ENCODE measurements at places on chromosomes 2 and 18. TPM values are rescaled to one million over a fixed set of nuclear protein-coding genes. Genes with fewer than 3 reads are reported as not detected.

DNA sequence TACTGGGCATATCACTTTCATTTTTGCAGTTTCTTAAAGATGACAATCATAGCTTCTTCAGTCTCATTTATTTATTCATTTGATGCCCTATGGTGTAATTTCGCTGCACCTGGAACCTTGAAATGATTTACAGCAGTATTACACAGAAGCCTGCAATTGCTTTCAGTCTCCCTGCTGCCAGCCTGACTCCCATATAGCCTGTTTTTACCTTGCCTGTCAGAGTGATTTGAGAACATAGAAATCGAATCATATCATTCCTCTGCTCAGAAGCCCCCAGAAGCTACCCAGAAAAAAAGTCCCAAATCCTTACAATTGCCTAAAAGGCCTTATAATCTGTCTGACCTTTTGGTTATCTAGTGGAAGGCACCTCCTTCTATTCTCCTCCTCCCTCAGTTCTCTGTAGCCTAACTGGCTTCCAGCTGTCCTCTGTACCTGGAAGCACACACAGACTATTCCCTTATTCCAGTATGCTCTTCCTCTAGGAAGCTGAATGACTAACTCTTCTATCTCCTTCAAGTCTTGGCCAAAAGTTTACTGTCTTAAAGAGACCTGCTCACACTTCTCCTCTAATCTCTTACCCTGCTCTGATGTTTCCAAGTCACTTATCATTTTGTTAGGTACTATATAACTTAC lies 12.6 kb downstream of the SCN3A start:
- no peaks in the 10 kb centered on the region for H3K4me1 ChIP-seq
- H3K27ac ChIP-seq, result no peak overlapping the region
- DNase-seq, result no peak
- no peaks in the 10 kb centered on the region for H3K27me3 ChIP-seq

DNA sequence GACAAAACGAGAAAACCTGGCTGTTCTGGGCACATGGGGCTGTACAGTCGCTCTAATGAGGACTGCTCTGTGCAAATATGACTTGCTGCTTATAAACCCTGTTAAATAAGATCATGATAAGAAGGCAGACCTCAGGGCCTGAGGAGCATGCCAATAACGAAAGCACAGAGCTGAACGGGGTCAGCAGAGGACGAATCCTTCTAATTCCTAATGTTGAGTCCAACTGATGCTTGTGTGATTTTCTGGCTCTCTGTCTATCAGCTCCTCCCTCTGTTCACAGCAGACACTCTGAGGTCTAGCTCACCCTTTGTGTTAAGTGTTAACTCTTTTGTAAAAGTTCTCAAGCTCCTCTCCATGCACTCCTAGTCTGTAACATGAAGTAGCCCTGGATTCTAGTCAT lies 167.2 kb upstream of the REV1 start:
- no peaks in the 10 kb centered on the region for H3K27me3 ChIP-seq
- no peak overlapping the region for H3K27ac ChIP-seq
- H3K4me3 ChIP-seq, result no peak overlapping the region
- no peak for DNase-seq
- H3K4me1 ChIP-seq, result no peaks in the 10 kb centered on the region

DNA sequence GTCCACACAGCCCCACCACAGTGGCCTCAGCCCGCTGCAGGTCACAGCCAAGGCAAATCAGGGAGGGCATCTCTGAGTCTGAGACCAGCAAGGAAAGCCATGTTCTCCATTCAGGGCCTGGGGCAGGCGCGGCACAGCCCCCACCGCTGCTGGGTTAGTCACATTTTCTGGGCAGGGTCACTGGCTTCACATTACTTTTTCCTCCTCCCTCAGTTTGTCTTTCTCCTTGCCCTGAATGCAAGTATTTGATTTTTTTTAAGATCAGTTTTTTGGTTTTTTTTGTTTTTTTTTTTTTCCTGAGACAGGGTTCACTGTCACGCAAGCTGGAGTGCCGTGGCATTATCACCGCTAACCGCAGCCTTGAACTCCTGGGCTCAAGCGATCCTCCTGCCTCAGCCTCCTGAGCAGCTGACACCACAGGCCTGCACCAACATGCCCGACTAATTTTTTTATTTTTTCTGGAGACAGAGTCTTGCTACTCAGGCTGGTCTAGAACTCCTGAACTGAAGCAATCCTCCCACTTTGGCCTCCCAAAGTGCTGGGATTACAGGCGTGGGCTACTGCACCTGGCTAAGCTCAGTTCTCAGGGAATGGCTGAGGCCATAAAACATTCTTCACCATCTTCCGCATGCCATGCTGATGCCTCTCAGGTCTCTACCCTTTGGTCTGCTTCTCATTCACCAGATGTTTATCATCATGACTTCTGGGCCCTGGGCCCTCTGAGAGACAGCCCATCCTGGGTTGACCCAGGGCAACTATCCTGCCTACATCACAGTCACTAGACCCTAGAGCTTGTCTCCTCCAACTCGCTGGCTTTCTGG lies 628 bp upstream of the CAPG start:
- no peaks in the 10 kb centered on the region for H3K27me3 ChIP-seq
- H3K4me1 ChIP-seq, result no peaks in the 10 kb centered on the region
- no peaks in the 10 kb centered on the region for H3K36me3 ChIP-seq
- H3K27ac ChIP-seq, result no peak overlapping the region
- H3K4me3 ChIP-seq, result no peak overlapping the region
- no peak for DNase-seq

DNA sequence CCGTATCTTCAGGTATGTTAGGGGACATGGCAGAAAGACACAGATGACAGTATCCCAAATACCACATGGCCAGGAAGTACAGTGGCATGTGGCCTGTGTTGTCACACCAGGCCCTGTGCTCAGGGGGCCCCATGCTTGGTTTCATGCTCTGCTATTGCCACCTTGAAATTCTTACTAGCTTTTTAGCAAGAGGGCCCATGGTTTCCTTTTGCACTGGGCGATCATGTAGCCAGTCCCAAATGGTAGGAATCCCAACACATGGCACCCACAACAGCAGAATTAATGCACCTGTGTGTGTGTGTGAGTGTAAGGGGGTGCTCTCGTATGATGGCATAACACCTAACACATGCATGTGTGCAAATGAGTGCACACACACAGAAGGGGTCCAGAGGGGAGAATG lies 39.2 kb downstream of the MYO7B start:
- no peak overlapping the region for H3K4me3 ChIP-seq
- H3K36me3 ChIP-seq, result no peaks in the 10 kb centered on the region
- DNase-seq, result no peak
- H3K4me1 ChIP-seq, result no peaks in the 10 kb centered on the region
- no peak overlapping the region for H3K27ac ChIP-seq

- no peaks in the 10 kb centered on the region for H3K36me3 ChIP-seq
- no peaks in the 10 kb centered on the region for H3K27me3 ChIP-seq
- H3K4me3 ChIP-seq, result no peak overlapping the region
- H3K27ac ChIP-seq, result no peak overlapping the region
Measured at GRCh38 chr18:68035774-68036522, 519.4 kb upstream of the DSEL start.

DNA sequence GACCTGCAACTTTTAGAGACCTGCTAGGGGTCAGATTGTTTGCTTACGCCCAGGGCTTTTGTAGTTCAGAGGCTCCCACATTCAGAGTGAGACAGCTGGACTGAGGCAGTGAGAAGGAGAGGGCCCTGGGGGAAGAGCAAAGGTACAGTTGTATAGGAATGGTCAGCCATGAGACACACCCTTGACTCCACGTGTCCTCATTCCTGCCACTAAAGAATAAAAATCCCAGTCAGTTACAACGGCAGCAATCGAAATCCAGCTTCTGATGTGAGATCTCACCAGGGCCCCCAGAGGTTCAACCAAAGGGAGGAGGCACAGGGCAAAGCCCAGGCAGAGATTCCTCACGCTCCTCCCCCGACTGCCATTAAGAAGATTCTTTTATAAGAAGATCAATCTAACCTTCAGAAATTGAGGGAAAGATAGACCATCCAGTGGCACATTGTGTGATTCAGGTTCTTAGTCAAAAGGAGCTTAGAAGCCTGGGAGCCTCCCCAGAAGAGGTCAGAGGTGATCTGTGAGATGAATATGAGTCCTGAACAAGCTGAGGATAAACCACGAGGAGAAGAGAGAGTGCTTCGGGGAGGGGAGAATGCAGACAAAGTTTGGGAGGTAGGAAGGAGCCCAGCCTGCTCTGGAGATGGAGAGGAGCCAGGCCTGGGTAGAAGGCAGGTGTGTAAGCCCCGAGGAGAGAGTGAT lies 317.0 kb downstream of the CYP26B1 start:
- H3K36me3 ChIP-seq, result no peaks in the 10 kb centered on the region
- H3K4me1 ChIP-seq, result no peaks in the 10 kb centered on the region
- H3K27me3 ChIP-seq, result no peaks in the 10 kb centered on the region
- no peak for DNase-seq
- no peak overlapping the region for H3K27ac ChIP-seq

- H3K36me3 ChIP-seq, result peaks cover 49% of the 10 kb centered on the region
- DNase-seq, result no peak
- no peaks in the 10 kb centered on the region for H3K27me3 ChIP-seq
- no peak overlapping the region for H3K4me3 ChIP-seq
- H3K4me1 ChIP-seq, result no peaks in the 10 kb centered on the region
- H3K27ac ChIP-seq, result no peak overlapping the region
Measured at GRCh38 chr2:43944915-43945314, 50.9 kb downstream of the LRPPRC start.

REG1A gene
- total RNA-seq, result 22,488 TPM

NCKAP5 gene
- 0.35 TPM for total RNA-seq

- H3K36me3 ChIP-seq, result no peaks in the 10 kb centered on the region
- DNase-seq, result no peak
- H3K27me3 ChIP-seq, result no peaks in the 10 kb centered on the region
- H3K4me1 ChIP-seq, result peaks cover 4% of the 10 kb centered on the region
- H3K4me3 ChIP-seq, result no peak overlapping the region
Measured at GRCh38 chr2:204507636-204508035, 37.6 kb upstream of the PARD3B start.

GRCh38 chr2:174716785-174717184 lies 47.5 kb downstream of the CHRNA1 start:
- no peaks in the 10 kb centered on the region for H3K27me3 ChIP-seq
- H3K4me1 ChIP-seq, result no peaks in the 10 kb centered on the region
- no peak overlapping the region for H3K27ac ChIP-seq
- no peak overlapping the region for H3K4me3 ChIP-seq
- H3K36me3 ChIP-seq, result no peaks in the 10 kb centered on the region

TLK1 gene
- 31.9 TPM for total RNA-seq

SRD5A2 gene
- total RNA-seq, result not detected

DRC1 gene
- total RNA-seq, result not detected

GKN1 gene
- not detected for total RNA-seq

DNA sequence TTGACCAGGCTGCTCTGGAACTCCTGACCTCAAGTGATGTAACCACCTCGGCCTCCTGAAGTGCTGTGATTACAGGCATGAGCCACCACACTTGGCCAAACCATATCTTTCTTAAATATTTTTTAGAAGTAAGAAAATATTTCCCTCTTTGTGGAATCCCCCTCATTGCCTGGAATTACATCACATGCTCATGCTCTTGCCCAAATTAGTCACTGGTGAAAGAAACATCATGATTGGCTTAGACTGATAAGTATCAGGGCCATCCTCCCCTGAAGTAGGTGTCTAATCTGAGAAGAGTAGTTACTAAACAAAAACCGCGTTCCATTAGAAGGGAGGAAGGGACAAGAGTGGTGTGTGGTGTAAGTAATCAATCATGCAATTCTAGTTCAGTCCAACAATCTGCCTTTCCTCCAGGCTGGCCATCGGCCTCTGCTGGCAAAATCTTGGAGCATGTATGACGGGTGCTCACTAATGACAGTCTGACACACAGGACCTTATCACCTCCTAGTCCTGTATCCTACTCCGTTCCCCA lies 52.3 kb upstream of the SCG2 start:
- no peaks in the 10 kb centered on the region for H3K4me1 ChIP-seq
- no peaks in the 10 kb centered on the region for H3K27me3 ChIP-seq
- DNase-seq, result no peak
- no peak overlapping the region for H3K4me3 ChIP-seq
- H3K36me3 ChIP-seq, result no peaks in the 10 kb centered on the region

GRCh38 chr18:63234841-63235240 lies 84.7 kb downstream of the BCL2 start:
- DNase-seq, result no peak
- no peaks in the 10 kb centered on the region for H3K27me3 ChIP-seq
- H3K27ac ChIP-seq, result no peak overlapping the region

GRCh38 chr2:38256610-38257009 lies 120.5 kb downstream of the ATL2 start:
- no peaks in the 10 kb centered on the region for H3K4me1 ChIP-seq
- H3K27me3 ChIP-seq, result no peaks in the 10 kb centered on the region
- H3K4me3 ChIP-seq, result no peak overlapping the region
- DNase-seq, result no peak
- no peaks in the 10 kb centered on the region for H3K36me3 ChIP-seq

XDH gene
- total RNA-seq, result 0.52 TPM

SLC4A3 gene
- 3.3 TPM for total RNA-seq

DNA sequence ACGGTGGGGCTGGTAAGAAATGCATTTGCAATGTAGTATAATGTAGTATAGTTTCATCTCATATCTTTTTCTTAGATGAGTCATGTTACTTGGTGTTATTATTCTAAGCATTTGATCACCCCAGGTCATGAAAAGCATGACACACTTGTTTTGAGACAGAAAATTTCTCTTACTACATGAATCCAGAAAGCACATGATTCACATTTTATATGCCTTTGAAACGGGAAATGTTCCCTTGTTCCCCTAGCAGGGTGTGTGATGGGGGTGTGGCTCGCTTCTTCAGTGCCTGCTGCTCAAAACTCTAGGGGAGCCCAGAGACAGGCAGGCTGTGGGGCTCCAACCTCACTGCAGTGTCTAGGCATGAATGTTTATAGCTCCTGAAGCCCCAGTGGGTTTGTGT lies 116.0 kb upstream of the RAB27B start:
- H3K4me3 ChIP-seq, result no peak overlapping the region
- no peak overlapping the region for H3K27ac ChIP-seq
- DNase-seq, result no peak
- H3K4me1 ChIP-seq, result no peaks in the 10 kb centered on the region
- H3K36me3 ChIP-seq, result no peaks in the 10 kb centered on the region
- H3K27me3 ChIP-seq, result no peaks in the 10 kb centered on the region
